AG08396 (cell line): ENCODE measurements at places on chromosomes 12 and 14.
A peak's percentile ranks its signal among the peaks of the same experiment; 100 is the strongest.

DNA sequence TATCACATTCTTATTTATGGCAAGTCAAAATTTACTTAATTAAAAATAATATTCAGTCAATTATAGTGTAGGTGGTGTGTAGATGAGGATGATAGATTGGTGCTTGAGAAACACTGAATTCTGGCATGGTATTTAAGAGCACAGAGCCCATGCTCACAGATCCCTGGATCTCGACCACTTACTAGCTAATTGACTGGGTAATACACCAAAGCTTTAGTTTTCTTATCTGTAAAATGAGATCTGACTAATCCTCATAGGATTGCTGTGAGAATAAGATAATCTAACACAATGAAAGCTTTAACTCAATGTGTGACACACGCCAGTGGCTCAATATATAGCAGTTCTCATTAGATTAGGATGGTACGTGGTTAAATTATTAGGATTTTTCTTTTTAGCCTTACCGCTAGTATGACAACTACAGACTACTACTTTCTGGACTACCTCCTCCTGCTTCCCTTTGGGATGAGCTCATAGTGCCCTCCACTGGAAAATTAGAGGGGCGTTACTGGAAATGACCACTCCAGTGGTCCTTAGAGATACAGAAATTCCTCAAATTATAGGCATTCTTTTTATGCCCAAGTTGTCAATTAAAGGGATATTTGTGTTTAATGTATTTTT lies 482.8 kb upstream of the TBX3 start:
- peak; percentile 13 for DNase-seq

- DNase-seq = no peak
Measured at GRCh38 chr12:128961308-128961902, 108.1 kb downstream of the GLT1D1 start.

- no peak for DNase-seq
Measured at GRCh38 chr12:94173660-94174265, 25.4 kb downstream of the PLXNC1 start.

DNA sequence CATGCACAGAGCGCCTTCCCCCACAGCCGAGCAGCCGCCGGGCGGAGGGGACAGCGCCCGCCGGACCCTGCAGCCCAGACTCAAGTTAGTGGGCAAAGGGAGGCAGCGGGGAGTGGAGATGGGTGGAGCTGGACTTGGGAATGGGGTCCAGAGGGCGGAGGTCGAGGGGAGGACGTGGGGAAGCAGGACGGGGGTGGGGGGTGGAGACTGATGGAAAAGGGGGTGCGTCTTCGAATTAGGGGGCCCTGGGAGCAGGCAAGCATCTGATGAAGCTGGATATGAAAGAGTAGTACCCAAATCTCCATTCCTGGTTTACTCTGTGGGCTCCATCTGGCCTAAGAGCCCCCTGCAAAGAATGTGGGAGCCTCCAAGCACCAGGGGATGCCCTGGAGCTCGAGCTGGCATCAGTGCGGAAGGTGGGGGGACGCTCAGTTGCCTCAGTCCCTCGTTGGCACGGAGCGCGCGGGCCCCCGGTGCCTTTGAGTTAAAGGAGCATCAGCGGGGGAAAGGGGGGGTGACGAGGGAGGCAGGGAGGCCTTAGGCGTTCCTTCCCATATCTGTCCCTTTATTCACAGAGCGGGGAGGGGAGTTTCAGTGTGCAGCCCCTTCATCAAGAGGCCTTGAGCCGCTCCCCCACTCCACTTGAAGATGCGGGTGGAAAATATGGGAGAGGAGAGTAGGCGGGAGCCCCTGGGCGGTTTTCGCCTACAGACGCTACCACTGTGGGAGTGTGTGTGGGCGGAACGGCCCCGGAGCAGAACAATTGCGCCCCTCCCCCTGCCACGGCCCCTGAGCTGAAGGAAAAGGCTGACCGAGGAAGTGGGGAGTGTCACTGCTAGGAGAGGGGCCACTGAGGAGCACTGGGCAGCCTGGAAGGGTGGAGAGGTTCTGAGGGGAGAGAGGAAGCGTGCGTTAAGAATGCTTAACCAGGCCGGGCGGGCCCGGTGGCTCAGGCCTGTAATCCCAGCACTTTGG lies 644 bp downstream of the NAB2 start:
- no peak for DNase-seq

- DNase-seq = no peak
Measured at GRCh38 chr12:71449373-71450070, 9.9 kb downstream of the LGR5 start.

GRCh38 chr12:510071-510825 lies 50.5 kb downstream of the B4GALNT3 start:
- no peak for DNase-seq

DNA sequence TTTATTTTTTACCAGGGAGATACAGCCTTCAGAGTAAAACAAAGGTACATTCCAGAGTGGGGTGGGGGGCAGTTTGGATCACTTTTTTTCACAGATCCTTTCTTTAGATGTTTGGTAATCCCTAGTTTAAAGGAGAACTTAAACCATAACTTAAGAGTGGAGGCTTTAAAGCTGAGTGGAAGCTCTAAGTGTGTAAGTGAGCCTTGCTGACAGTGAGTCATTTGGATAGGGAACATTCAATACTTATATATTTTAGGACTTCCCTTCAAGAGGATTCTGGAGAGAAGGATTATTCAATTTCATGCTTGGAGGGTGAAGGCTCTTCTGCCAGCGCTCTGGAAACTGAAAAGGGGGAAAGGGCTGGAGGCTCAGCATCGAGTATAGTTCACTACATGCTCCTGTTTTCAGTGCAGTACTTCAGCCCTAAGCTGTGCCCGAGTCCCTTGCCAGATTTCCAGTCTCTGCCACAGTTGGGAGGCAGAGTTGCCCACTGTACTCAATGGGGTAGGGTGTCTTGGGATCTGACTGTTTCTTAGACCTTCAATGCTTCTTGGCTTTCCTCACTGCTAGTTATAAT lies 8.4 kb downstream of the PRKAG1 start:
- DNase-seq = no peak

GRCh38 chr12:124191024-124191359 lies 103.9 kb upstream of the RFLNA start:
- peak; percentile 17 for DNase-seq

- DNase-seq = peak; percentile 59
Measured at GRCh38 chr12:13864081-13864673, 117.2 kb downstream of the GRIN2B start.

DNA sequence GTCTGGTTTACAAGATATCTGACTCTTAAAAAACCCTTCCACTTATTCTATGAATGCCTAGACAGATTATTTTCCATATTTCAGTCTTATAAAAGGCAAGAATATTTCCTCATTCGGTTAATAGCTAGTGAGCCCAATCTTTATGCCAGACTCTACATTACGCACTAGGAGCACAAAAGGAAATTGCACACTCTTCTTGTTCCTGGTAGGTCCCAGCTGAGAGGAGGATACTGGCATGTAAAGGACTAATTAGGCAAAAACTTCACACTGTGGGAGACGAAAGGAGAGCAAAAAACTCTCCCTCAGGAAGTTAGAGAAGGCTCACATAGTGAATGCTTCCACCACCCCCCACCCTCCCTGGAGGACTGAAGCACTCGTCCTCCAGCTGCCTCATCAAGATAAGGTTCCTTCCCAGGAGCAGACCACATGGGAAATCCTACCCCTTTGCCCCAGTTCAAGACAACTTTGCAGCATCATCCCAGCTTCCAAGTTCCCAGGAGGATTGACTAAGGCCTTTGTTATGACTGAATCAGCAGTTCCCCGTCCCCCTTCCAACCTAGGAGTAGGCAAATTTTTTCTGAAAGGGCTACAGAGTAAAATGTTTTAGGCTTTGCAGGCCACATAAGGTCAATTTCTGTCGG lies 14.5 kb downstream of the CAPZA3 start:
- peak; percentile 18 for DNase-seq

- no peak for DNase-seq
Measured at GRCh38 chr14:79706382-79706781, 504.9 kb downstream of the DIO2 start.

- DNase-seq = no peak
Measured at GRCh38 chr14:30267141-30267540, 291.8 kb upstream of the G2E3 start.
